Aortic smooth muscle cell (primary cell): ENCODE measurements at places on chromosomes 1 and 21. TPM values are rescaled to one million over a fixed set of nuclear protein-coding genes. Genes with fewer than 3 reads are reported as not detected.

ATG4C gene
- total RNA-seq, result 5.0 and 6.7 TPM in 2 replicates

RIMS3 gene
- total RNA-seq, result under 0.01 and 0.06 TPM in 2 replicates

AVPR1B gene
- total RNA-seq, result not detected in 2 replicates

PTGFR gene
- total RNA-seq, result 30.3 and 37.7 TPM in 2 replicates

SELENOF gene
- total RNA-seq, result 198 and 236 TPM in 2 replicates

PHTF1 gene
- total RNA-seq, result 33.6 and 36.3 TPM in 2 replicates

TNNI3K gene
- total RNA-seq, result 1.2 and 1.7 TPM in 2 replicates

CYP2J2 gene
- 0.12 and 0.13 TPM in 2 replicates for total RNA-seq

PLA2G2D gene
- total RNA-seq, result not detected in 2 replicates

AIRE gene
- total RNA-seq, result under 0.01 TPM in 1 of 2 replicates, not detected in the other

COL8A2 gene
- 5.7 and 5.9 TPM in 2 replicates for total RNA-seq

WNT3A gene
- not detected in 2 replicates for total RNA-seq

MRAP gene
- total RNA-seq, result not detected in 2 replicates
